ENCODE measurements at places on chromosomes 13 and 19. TPM values are rescaled to one million over a fixed set of nuclear protein-coding genes. Genes with fewer than 3 reads are reported as not detected.

Gene WDR88
- total RNA-seq, result not detected

Gene RXFP2
- not detected for total RNA-seq

Gene ILF3
- total RNA-seq, result 298 TPM

Gene CD37
- 122 TPM for total RNA-seq

Gene NACC1
- 129 TPM for total RNA-seq

Gene BBC3
- 4.8 TPM for total RNA-seq

Gene BRME1
- total RNA-seq, result 4.0 TPM

Gene FPR1
- not detected for total RNA-seq

Gene FREM2
- not detected for total RNA-seq

Gene COX6B2
- total RNA-seq, result not detected

Gene NCCRP1
- total RNA-seq, result not detected

Gene TRIM28
- 774 TPM for total RNA-seq

Gene DNAAF3
- not detected for total RNA-seq

Gene NUMBL
- total RNA-seq, result 13.9 TPM

Gene ZNF579
- 10.2 TPM for total RNA-seq

Gene ZNF225
- total RNA-seq, result 4.7 TPM

Gene CGB2
- total RNA-seq, result not detected

Gene ADGRE2
- total RNA-seq, result 4.6 TPM

Gene MBD3L3
- total RNA-seq, result not detected

Gene OR7C1
- total RNA-seq, result not detected

Gene RFXAP
- 6.7 TPM for total RNA-seq
